ENCODE measurements at places on chromosomes 12 and 14.
A peak's percentile ranks its signal among the peaks of the same experiment; 100 is the strongest.

- no peak for DNase-seq
Measured at GRCh38 chr14:89304972-89305703, 111.9 kb downstream of the FOXN3 start.

GRCh38 chr14:31196839-31197492, 10.6 kb downstream of the HECTD1 start:
- no peak for DNase-seq

GRCh38 chr12:20000229-20000849, 368.0 kb upstream of the PDE3A start:
- no peak for DNase-seq

- DNase-seq: no peak
Measured at GRCh38 chr12:22474970-22475720, 69.2 kb downstream of the C2CD5 start.

- DNase-seq: no peak
Measured at GRCh38 chr14:93212432-93212831, 5.4 kb downstream of the UBR7 start.

- no peak for DNase-seq
Measured at GRCh38 chr12:127911291-127911690, 355.7 kb upstream of the TMEM132C start.

GRCh38 chr12:6541371-6542165, 7.3 kb downstream of the GAPDH start:
- DNase-seq: no peak

DNA sequence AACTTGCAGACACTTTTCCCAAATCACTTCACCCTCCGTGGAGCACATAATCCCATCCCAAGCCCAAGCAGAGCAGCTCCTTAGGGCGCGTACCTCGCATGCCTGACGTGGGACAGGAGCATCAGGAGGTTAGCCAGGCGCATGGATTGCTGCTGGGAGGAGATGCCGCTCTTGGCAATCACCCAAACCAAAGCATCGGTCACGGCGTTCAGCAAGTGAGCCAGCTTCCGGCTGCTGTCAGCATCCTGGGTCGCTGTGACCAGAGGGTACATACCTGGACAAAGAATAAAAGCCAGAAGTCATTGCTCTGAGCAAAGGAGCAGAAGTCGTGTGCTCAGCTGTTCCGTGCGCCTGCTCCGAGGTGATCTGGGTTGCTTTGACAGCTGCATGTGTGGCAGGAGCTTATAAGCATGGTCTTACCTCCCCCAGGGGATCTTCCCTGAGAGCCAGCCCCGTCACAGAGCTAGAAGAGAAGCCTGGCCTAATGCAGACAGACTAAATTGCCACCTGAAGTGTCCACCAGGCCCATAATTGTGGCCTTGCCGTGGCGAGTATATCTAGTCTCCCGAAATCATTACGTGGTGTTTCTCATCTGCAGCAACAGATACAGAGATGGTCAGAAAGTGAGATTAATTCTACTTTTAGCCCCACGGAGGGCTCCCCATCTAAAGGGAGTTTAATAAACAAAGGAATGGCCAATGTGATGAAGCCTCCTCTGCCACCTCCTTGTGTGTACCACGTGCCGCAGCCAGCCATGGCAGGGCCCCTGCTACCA, 59.1 kb downstream of the ESR2 start:
- no peak for DNase-seq

GRCh38 chr12:65510584-65511050, 232.1 kb downstream of the MSRB3 start:
- DNase-seq: no peak

- no peak for DNase-seq
Measured at GRCh38 chr12:15706010-15706676, 83.0 kb downstream of the EPS8 start.

DNA sequence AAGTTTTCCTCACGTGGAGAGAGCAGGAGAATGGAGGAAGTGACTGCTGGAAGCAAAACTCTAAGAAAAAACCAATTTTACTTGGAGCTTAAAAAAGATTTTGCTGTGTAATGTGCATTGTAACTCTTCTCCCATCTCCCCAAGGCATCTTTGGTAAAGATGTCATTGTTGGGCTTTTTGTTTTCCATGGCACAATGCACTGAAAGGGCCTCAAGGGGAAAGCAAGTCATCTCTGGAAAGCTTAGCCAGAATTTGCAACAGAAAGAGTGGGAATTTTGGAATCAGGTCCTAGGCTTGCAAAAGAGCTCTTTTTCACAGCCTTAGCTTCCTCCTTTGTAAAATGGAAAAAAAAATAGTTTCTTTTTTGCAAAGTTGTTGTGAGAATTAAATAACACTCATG, 7.9 kb upstream of the PPM1A start:
- no peak for DNase-seq

- no peak for DNase-seq
Measured at GRCh38 chr14:92888896-92889295, 34.1 kb upstream of the CHGA start.

DNA sequence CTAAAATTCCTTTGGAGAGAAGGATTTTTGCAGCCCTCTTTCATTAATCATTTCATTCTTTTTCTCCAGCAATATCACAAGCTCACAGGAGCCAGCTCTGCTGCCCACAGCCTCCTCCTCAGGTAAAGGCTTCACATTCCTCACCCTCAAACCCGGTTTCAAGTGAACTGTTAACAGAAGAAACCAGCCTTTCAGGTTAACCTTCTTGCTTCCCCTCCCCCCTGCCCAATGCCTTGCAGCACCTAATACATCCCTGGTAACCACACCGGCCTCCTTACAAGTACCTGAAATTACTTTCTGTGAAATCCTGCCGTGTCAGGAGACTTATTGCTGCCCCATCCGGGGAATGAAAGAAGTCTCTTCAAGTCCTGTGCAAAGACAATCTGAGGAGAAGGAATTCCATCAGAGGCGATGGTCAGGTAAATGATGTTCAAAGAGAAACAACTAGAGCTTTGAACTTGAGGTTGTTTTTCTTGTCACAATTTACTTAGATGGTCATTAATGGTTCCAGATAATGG, 111.2 kb downstream of the MYRFL start:
- no peak for DNase-seq

GRCh38 chr12:75337905-75338304, 3.4 kb downstream of the GLIPR1L1 start:
- no peak for DNase-seq

DNA sequence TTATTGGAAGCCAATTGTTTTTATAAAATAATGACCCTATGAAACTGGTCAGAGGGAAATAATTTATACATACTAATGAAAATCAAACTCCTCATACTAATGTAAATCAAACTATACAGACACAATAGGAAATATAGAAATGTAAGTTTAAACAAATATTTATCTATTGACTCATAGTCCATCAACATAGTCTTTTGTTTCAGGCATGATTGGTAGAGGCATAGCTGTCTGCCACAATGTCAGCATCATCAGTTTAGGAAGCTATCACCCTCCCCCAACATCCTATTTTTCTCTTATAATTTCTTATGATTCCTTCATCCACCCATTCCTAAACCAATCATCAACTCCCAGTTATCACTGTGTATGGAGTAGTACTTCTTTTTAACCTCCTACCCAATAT, 117.7 kb downstream of the SLC38A6 start:
- no peak for DNase-seq

GRCh38 chr14:68669111-68669511, 123.8 kb downstream of the ZFP36L1 start:
- peak; percentile 10 for DNase-seq

DNA sequence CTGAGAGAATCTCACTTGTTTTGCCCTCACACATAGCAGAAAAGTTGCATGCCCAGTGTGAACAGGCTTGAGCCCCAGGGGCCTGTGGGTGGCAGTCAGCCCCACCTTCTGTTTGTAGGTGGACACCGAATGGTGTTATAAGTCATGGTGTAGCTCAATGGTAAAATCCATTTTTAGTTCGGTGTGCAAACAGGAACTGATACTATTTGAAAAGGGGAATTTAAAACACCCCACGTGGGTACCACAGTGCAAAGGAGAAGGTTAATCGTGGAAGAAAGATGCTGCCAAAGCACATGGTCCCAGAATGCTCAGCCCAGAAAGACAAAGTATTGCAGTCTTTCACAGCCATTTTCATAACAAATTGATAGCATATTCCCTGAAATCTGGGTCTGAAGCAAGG, 71.8 kb upstream of the GZMB start:
- DNase-seq: no peak

- no peak for DNase-seq
Measured at GRCh38 chr12:49557187-49557916, 10.6 kb downstream of the MCRS1 start.

DNA sequence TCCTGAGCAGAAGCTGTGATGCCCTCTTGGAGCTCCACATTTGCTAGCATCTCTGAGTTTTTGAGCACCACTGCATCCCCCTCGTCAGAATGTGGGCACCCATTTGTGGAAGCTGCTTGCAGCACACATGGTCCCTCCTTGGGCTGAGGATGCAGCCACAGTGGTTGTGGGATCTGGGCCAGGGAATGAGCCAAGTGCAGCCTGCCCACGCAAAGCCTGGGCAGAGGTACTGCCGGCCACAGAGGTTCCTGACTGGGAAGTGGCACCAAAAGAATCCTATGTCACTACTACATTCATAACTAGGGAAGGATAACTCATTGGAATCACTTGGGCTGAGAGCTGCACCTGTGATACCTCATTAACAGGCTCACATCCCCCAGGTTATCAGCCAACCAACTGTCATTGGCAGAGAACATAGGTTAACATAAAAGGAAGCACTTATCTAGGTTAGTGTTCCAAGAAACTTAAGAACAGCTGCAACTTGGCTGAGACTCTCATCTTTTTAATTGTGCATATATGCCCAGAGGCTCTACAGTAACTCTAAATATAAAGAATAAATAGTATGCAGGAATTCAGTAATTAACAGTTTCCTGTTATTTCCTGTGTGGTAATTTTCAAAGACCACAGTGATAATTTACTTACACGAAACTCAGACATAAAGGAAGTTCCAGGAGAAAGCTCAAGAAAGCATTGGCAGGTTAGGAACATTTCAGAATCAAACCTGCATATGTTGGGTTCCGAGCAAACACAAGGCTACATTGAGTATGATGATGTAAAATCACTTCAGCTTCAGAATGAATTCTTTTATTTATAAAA, 145.3 kb downstream of the BCAT1 start:
- no peak for DNase-seq

DNA sequence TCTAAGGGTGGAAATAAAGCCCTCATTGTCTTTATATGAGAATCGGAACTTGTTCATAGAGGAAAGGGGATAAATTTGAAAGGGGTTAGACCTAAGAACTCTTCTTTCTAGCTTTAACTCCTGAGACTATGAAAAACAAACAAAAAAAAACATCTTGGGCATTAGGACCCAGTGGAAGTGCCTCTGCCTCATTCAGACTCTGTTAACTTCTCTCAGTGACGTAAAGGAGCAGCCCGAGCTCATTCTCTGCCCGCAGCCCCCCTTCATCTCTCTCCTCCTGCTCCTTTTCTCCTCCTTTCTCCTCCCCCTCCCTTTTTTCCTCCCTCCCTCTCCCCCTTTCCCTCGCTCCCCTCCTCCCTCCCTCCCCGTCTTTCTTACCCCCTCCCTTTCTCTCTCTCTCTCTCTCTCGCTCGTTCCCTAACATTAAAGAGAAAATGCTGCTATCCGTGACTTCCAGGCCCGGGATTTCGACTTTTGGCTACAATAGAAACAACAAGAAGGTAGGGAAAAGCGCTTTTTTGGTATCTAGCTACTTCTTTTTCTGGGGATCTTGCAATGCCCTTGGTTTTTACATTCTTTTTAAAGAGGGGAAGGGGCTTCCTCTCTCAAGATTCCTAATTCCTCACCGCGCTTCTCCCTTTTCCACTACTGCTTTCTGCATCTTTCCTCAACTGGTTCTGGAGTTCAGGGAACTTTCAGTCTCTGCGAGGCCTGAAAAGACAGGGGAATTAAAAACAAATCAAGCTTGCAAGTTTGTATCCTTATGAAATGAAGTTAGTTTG, at the start of gene RBMS2:
RBMS2 (plus strand) TSS at position 231 of the 782 bp plus-strand sequence; CDS start at position 435, 204 bp downstream.
- peak; percentile 32 for DNase-seq

GRCh38 chr12:39846971-39847650, 227.5 kb upstream of the ABCD2 start:
- DNase-seq: no peak

DNA sequence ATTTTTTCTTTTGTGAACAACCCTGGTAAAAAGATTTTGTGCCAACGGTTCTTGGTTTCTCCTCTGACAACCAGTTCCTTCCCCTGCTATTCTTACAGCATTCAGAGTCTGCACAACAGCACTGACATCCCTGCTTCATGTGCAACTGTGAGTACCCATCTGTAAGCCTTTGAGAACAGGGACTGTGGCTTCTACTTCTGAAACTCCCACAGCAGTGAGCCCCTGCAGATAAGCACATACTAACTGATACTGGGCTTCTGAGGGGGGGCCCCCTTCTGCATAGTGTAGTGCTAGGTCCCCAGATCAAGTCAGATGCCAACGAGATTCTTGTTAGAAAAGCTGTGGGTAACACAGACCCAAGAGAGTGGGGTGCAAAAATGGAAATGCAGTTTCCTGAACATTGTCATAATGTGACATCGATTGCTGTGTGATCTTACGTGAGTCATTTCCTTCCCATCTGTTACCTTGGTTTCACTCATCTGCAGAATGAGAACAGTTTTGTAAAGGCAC, 11.1 kb upstream of the NINJ2 start:
- no peak for DNase-seq

DNA sequence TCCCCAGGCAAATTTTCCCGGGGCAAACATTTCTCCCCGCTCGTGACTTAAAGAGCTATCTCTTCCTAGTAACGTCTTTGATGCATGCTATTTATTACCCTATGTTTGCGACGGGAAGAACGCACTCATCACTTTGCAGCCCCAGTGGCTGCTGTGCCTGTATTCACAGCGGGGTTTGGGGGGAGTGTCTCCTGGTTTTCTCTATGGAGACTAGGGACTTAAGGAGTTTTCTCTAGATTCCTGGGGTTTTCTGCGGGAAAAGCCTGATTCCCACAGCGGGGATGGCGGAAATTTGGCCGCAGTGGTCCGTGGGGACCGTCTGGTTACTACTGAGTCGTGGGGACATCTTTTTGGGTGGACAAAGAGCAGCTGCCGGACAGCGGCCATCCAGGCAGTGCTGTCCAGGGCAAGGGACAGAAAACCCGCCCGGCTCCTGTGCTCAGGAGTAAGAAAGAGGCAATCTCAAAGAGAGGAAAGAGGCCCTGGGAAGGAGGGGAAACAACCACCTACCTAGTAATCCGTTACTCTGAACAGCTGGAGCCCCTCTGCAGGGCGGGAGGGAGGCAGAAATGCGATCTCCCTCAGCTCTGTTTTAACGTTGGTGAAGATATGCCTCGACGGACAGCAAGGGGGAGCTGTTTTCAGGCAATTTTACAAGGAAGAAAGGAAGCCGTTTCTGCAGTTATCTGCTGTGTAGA, 771 bp upstream of the AVPR1A start:
- DNase-seq: no peak

GRCh38 chr14:92108345-92109254, 2.2 kb upstream of the ATXN3 start:
- DNase-seq: no peak

All from omental fat pad (tissue), 4 donors.